PC-3 (cell line): ENCODE measurements at places on chromosomes 6 and 20.

- peak; percentile 98 for DNase-seq
Measured at GRCh38 chr6:31702819-31703716, at the start of gene ABHD16A. ABHD16A (minus strand) TSS chr6:31703324; CDS start chr6:31703281, 43 bp downstream.

GRCh38 chr6:42533794-42534193 lies 30.0 kb upstream of the UBR2 start:
- no peak for DNase-seq

- no peak for DNase-seq
Measured at GRCh38 chr20:44810391-44811149, at the start of gene RIMS4. RIMS4 (minus strand) TSS chr20:44810546; CDS start chr20:44810271, 275 bp downstream.

DNA sequence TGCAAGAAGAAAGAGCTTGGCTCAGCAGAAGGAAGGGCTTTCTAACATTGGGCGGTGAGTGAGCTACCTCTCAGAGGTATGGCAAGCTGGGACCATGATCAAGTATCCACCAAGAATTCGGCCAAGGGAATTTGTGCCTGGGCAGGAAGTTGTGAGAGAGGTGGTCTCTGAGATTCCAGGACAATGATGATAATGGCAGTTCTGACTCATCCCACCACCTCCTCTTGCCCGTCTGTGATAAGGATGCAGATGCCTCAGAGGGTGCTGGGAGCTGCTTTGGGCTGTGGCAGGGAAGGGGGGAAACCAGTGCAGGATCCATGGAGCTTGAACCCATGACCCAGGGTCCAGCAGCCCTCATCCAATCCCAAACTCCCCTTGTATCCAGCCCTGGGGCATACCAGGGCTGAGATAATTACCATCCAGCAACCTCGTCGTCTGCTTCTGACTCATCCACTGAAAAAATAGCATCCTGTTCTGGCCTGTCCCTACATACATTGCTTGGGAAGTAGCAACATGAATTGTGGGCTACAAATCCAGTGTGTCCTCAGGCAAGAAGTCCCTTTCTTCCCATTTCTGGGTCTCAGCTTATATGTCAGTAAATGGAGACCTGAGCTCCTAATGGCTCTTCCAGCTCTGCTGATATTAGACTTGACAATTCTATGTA lies 5.9 kb downstream of the TGM6 start:
- DNase-seq = no peak

GRCh38 chr6:3041606-3042005 lies 26.7 kb upstream of the RIPK1 start:
- DNase-seq = no peak

GRCh38 chr6:136401749-136402148 lies 112.1 kb upstream of the BCLAF1 start:
- peak; percentile 15 for DNase-seq

DNA sequence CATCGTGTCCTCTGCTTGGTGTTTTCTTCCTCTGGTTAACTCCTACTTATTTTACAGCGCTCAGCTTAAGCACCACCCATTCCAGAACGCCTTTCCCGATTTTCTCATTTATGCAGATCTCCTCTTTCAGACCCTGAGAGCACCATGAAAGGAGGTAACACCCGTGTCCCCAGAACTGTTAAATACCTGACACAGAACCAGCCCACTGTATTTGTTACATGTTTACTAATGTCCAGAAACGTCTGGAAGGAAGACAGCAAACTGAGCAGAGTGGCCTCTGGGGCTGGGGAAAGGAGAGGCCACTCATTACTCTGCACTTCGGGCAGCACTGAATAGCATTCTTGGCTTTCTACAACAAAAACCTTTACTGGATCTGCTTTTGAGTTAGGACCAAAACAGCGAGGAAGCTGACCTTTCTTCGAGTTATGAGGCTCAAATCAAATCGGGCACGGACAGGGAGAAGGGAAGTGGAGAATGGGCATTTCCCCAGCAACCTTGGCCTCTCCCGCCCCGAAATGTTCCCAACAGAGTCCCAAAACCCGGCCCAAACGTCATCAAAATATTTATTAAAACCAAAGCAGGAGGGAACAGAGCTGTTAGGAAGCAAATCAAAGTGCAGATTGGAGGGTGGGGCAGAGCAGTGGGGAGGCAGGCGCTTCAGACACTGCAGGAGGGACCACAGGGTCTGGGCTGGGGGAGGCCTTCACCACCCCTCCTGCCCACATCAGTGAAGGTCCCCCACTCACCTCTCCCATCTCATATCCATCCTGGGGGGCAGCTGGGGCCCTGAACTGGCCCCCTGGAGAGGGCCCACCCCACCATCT lies 1.1 kb upstream of the NECAB3 start:
- no peak for DNase-seq

DNA sequence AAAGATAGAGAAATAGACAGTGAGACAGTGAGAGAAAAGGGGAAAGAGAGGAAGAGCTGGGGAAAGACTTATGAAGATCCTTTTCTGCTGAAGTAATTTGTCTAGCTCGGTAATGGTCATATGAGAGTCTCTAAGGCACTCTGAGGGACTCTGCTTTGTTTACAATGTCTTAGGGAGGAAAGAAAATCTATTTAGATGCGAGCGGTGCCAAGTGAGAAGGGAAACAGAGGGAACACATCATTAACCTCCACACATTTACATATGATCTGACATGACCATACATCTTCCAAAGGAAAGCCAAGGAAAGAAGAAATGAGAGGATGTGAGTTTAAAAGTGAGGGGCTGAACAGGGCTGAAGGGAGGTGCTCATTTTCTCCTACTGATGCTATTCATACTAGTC lies 862.3 kb upstream of the CITED2 start:
- no peak for DNase-seq

DNA sequence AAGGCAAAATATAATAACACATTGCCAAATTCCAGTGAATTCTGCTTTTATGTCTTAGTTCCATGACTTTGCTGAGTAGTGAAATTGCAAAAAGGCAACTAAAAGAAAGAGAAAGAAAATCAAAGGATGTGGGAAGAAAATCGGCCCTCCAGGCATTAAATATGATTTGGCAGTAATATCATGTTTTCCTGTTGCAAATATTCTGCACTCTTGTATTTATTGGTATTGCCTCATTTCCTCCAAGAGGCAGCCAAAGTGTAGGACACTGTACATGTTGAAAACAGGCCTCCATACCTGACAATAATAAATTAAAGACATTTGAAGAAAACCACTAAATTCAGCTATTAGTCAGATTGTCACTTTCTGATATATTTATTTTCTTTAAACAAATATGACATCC lies 460.0 kb upstream of the NOX3 start:
- peak; percentile 12 for DNase-seq

DNA sequence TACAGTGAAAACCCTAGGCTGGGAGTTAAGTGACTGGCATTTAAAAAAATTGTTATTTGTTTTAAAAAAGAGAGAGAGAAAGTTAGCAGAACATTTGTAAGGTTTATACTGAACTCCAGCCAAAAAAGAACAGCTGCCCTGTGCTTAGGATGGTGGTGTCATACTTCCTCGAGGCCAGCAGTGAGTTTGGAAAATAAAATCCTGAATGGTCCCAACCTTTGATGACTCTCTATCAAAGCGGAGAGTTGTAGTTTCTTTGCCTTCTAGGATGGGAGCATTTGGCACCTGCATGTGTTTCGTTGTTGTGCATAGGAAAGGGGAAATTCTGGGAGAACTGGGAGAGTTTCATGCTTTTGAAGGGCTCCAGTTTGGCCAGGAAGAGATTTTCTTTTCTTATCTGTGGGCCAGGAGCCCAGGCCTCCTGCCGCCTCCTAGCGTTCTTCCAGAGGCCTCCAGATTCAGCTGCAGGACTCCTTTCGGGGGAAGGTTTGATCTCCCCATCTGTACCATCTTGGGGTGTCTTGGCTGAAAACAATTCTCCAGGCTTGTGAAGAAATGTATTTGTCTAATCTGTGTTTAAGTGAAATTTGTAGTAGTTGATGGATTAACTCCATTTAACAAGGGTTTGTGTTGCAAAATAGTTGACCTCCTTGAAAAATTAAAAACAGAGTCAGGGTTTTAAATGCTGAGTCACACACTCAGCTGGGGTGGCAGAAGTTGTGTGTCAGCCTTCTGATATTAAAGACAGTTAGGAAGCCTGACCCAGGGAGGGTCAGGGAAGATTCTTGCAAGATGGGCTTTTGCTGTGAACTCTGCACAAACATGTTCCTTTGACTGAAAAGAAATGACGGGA lies 63.4 kb downstream of the TXNDC5 start:
- DNase-seq = no peak

DNA sequence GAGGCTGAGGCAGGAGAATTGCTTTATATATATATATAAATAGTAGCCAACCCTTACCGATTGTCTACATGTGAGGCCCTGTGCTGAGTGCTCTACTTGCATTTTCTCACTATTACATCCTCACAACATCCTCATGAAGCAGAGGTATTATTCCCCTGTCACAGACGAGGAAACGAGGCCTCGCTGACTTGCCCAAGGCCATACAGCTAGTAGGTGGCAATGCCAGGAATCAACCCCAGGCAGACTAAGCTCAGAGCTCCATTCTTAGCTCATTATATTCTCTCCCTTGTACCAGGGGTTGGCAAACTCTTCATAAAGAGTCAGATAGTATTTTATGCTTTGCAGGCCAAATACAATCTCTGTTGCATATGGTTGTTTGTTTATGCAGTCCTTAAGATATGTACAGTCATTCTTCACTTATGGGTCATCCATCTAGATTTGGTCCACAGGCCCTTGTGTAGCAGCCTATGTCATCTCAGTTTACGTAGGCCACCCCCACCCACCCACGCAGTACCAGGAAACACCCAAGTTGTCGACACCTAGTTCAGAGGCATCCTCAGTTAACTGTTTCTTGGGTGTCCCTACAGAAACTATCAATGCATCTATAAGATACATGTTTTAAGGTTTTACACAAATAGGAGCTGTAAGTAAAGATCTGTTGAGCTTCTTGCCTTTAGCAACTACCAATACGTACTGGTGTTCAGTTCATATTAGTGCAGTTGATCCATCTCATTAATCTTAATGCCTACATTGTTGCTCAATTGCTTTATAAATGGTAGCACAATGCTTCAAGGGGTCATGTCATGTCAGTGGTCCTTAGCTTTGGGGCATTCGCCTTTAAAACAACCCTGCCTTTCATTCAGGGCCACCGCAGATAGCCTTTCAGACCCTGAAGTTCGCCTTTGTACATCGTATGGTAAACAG lies 3.0 kb downstream of the CASS4 start:
- DNase-seq = no peak

DNA sequence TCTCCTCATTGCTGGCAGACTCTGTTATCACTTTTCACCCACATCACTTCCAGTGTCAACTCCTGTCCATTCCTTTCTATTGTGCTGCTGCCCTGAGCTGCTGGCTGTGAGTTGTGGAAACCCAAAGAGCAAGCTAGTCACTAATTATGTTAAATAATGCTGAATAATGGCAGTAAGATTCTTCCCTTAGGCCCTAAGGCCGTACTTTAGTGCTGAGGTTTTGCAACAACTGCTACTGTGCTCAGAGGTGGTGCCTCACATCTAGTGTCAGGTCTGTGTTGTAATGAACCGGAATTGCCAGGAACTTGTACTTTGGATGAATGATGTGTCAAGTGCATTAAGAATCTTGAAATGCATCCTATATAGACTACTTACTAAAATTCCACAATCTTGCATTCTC lies 372.2 kb upstream of the RNF217 start:
- DNase-seq = no peak

DNA sequence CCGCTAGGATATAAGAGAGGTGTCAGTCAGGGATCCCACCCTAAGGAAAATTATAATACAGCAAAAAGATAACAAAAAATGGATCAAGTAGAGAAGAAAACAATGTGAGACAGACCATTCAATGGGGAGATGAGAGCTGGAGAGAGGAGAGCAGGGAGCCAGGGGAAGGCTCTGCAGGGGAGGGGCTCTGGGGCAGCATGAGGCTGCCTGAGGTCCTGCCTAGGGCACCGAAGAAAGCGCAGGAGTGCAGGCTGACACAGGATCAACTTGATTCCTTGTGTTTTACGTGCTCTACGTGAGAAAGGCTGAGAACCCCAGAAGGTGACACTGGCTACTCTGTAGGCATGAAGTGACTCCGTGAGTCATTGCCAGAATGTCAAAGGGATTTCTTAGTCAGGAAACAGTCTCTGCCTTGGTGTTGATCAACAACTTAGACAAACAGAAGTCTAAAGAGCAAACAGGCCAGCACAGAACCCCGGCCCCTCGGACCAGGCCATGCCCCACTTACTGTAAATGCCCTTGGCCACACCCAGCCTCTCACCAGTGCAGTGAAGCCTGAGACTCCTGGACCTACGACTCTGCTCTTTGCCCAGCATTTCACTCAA lies 290.1 kb upstream of the PRDM1 start:
- DNase-seq = peak; percentile 60

GRCh38 chr20:48722737-48723191 lies 105.0 kb downstream of the PREX1 start:
- DNase-seq = peak; percentile 51
